ENCODE measurements at places on chromosomes 3 and 15.
A peak's percentile ranks its signal among the peaks of the same experiment; 100 is the strongest.

DNA sequence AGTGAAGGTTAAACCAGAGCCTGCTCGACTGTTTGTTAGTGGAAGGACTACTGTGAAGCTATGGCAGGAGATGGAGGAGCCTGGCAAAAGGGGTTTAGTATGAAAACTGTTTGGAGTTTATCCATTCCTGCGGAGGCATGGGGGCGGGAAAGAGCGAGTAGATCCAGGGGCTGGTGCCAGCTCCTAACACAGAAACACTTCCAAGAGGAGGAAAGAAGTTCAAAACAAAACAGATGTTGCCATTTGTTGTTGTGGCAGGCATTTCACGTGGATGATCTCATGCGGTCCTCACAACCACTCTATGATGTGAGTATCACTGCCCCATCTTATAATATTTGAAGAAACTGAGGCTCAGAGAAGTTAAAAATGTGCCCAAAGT is 30.7 kb upstream of the KY start:
- DNase-seq, result no peak

- DNase-seq, result peak; percentile 45
These were observed 61.2 kb upstream of the MCF2L2 start for GRCh38 chr3:183489455-183490210.

- peak; percentile 7 for DNase-seq
These were observed 706.4 kb upstream of the NR2F2 start for GRCh38 chr15:95624100-95624499.

DNA sequence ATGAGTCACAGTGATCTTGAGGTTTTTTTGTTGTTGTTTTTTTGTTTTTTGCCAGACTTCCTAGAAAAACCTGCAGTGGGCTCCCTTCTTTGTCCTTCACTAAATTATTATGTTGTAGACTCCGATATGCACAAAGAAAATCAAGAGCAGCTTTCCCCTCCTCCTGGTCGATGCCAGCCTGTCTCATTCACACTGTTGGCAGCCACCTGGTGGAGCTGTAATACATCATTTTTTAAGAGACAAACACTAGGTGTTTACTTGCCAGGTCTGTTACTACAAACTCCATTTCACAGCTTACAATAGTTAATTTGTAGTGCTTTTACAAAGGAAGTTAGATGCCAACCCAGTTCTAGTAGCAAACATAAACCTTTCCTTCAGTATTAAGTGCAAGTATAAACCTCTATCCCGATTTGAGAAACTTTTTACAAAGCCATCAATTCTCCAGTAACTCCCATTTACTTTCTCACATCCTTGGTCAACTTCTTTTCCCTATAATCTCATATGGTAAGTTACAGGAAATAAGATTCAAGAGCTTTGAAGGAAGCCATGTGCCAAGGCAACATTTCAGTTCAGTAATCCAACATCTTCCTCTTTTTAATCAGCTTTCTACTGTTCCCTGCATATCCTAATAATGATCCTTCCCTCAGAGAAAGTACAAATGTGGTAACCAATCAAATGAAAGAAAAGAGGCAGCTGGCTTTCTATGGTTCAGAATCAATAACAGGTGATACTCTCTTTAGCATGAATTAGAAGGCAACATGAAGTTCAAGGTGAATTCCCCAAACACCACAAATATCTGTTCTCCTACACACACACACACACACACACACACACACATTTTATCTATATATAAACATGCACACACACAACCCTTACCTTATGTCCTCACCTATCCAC is 14.0 kb downstream of the AAGAB start:
- DNase-seq, result no peak

- no peak for DNase-seq
These were observed 161.0 kb downstream of the FOXB1 start for GRCh38 chr15:60165111-60165510.

DNA sequence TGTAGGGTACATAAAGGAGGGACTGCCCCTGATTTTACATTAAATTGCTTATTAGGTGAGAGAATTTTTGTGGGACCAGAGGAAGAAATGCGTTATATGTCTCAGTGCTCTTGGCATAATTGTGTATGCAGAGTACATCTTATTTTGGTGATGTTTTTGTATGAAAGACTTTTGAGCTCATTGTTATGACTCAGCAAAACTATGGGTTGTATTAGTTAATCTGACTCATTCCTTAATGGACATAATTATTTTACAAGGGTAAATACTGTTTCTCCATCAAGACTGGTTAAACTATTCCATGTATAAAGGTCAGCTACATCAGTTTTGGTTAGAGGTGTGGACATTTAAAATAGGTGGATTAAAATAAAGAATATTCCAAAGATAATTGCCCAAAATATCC is 156.8 kb downstream of the ALCAM start:
- DNase-seq, result peak; percentile 44

- peak; percentile 40 for DNase-seq
These were observed 207.4 kb downstream of the FMN1 start for GRCh38 chr15:32987067-32987466.

DNA sequence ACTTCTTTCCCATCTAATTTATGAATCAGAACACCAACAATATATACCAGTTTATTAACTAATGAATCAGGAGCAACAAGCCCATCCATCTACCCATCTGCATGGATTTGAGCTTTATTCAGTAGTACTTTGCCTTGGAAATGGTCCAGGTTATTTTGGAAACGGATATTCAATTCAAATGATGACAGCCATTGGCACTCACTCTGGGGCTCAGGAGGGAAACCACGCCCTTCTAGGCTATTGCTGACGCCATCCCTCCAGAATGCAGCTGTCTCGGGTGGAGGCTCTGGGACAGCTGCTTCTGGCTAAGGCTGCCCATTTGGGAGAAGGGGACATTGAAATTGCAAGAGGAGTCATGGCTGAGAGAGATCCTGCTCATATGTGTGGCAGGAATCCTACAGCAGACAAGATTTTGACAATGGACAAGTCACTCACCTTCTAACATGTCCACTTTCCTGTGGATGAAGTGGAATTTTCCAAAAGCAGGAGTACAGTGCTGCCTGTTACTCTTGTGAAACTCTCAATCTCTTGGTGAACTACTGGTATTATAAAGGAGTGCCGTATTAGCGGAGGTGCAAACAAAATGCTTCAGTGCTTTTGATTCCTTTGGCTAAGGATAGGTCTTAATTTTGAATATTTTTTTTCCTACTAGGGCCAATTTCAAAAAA is 29.3 kb upstream of the TRAK1 start:
- peak; percentile 97 for DNase-seq

DNA sequence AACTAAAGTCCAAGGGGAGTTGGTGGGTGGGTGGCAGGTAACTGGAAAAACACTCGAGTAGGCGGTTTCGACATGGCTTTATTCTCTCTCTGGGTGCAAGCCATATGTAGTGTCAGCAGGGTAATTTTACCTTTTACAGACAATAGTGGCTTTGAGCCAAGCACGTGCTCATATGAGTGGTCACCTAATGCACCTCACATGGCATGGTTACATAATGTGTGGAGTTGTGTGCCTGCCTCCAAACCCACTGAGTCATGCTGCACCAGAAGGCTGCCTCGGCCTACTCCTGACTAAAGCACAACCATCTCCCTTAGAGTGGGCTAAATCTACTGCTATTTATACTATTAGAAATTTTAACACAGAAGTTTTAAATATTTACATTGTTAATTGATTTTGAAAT is 16.5 kb downstream of the CCRL2 start:
- DNase-seq, result no peak

DNA sequence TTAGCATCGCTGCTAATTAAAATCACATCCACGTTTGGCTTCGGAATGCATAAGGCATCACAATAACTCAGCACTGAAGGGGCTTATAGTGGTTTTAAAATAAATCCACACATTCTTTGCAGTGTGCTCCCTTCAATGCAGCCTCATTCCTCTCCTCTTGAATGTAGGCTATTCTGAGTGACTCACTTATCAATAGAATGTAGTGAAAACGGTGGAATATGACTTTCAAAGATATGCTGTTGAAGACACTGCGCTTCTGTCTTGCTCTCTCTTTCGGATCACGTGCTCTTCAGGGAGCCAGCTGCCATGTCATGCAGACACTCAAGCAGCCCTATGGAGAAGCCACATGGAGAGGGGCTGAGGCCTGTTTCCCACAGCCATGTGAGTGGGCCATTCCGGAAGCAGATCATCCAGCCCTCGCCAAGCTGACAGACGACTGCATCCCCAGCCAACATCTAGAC is 87.4 kb downstream of the CRYGS start:
- peak; percentile 47 for DNase-seq

DNA sequence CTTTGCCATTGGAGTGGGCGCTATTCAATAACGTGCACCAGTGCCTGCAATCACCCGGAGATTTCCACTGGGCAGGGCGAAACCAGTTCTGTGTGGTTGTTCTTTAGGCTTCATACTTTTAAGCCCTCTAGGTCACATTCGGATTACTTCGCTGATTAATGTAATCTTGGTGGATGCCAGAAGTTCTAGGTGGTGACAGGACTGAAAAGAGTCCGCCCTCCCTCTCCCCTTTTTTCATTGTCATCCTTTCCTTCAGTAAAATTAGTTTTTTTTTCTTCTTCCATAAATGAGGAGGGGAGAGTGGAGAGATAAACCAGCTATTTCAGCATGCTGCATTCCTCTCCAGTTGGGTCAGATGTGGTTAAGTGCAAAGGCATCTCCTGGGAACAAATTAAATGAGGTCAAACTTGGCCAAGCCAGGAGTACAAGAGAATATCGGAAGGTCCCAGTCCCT is 2.3 kb upstream of the SLC2A2 start:
- DNase-seq, result peak; percentile 95

GRCh38 chr3:16898595-16899395 is 14.0 kb downstream of the PLCL2 start:
- no peak for DNase-seq

DNA sequence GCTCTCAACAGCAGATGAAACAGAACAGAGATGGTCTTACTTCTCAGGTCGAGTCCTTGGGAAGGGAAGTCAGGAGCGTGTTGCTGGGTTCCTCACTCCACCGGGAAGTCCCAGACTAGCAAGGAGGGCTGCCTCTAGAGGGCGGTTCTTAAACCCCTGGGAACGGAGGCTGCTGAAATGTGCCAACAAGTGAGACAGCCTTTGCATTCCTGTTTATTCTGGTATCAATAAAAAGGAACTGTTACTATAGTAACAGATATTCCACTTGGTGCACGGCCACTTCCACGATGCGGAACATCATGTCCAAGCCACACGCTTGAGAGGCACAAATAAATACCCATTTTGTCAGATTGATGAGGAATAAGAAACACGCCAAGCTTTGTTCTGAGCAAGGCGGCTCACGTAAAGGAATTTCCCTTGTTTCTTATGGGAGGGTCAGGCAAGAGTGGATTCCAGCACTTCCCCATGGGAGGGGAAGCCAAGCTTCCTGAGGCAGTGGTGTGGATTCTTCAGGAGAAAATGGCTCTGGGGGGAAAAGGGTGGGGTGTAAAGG is at the start of gene FAM107A:
Gene FAM107A, minus strand, starts transcription at position 123 of the 553 bp plus-strand sequence. CDS start 7,531 bp downstream, outside the sequence.
- peak; percentile 52 for DNase-seq

DNA sequence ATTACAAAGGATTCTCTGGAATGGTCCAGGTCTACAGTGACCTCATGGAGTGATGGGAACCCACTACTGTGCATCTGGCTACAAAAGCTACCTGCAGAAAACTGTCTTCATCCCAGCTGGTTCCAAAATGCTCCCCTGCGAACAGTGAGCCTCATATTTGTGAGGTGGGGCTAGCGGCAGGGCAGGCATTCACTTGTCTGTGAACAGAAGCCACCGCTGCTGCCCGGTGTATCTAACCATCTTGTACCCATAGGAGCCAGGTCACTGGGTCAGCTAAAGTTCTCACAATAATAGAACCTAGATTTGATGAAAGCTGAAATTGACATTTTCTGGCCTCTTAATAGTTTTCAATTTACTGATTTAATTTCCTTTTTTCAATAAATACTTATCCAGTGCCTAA is 150.7 kb downstream of the KLF13 start:
- no peak for DNase-seq

- no peak for DNase-seq
These were observed 14.2 kb upstream of the ULK3 start for GRCh38 chr15:74857082-74857655.
